ENCODE measurements at places on chromosomes 6 and 20.
A peak's percentile ranks its signal among the peaks of the same experiment; 100 is the strongest.

DNA sequence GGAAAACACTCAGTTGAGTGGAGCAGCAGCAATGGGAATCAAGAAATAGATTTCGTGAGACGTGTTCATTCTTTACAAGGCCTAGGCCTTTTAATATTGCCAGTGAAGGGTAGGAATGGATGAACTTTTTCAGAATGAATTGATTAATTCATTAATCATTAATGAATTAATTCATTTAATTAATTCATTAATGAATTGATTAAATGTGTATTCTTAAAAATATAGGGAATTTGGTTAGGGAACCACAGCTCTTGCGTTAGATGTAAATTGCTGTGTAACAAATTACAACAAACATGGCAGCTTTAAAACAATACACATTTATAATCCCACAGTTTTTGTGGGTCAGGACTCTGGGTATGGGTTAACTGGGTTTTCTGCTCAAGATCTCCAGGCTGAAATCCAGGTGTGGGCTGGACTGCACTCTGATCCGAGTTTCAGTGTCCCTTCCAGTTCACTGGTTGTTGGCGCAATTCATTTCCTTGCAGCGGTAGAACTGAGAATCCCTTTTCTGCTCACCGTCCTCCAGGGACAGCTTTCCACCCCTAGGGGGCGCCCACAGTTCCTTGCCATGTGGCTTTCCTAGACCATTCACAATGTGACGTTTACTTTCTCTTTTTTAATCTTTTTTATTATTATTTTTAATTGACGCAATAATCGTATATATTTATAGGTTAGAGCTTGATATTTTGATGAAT is 32.8 kb upstream of the BCAS1 start:
- peak; percentile 18 for DNase-seq

GRCh38 chr6:157314705-157315321 is 8.5 kb downstream of the TMEM242 start:
- DNase-seq = no peak

DNA sequence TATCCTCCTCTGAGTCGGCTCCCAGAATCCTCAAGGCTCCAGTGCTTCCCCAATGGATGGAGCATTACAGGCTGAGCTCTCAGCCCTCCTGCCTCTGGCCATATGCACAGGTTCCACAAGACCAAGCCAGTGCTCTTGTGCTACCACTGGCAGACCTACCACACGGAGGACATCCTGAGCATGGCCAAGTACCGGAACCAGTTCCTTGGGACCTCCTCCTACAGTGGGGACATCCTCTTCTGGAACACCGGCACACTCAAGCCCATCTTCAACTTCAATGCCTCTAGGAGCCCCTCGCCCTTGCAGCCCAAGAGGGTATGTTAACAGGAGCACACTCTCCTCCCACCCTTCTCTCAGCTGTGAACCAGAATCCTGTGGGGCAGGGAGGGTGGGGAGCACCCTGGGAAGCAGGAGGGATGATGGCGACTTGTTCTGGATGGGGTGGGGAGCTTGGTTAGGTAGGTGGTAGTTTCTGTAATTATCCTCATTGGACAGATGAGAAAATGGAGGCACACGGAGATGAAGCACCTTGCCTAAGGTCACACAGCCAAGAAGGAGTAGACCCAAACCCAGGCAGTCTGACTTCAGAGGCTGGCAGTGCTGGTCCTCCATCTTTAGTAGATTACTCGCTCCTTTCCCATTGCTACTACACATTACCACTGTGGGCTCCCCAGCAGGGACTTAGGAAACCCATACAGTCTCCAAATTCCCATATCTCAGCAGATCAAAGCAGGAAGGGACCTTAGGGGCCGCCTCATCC is 58.6 kb downstream of the EFCAB8 start:
- no peak for DNase-seq

- no peak for DNase-seq
Observed at GRCh38 chr6:82413868-82414267, 50.3 kb downstream of the TPBG start.

DNA sequence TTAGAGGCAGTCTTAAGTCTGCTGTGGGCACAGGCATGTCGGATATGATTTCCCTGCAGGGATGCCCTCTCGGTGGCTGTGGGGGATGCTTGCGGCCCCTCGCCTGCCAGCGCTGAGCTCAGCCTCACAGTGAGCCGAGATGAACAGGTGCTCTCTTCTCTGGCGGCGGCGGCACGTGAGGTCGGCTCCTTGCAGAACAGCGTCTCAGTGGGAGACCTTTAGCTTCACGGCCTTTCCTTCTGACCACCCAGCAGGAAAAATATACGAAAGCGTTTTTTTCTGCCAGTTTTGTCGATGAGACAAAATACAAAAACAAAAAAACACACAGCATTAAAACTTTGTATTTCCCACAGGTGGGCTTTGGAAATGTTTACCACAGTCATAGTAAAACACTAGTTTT is 23.6 kb downstream of the FOXA2 start:
- no peak for DNase-seq

GRCh38 chr6:107154801-107155160 is 39.5 kb upstream of the BEND3 start:
- DNase-seq = no peak

GRCh38 chr6:52620906-52621190 is 44.0 kb upstream of the TRAM2 start:
- no peak for DNase-seq
